ENCODE measurements at places on chromosomes 4 and X. TPM values are rescaled to one million over a fixed set of nuclear protein-coding genes. Genes with fewer than 3 reads are reported as not detected.

- no peaks in the 10 kb centered on the region for H3K36me3 ChIP-seq
- H3K27me3 ChIP-seq, result no peaks in the 10 kb centered on the region
- no peaks in the 10 kb centered on the region for H3K4me1 ChIP-seq
- H3K4me3 ChIP-seq, result no peak overlapping the region
- H3K27ac ChIP-seq, result no peak overlapping the region
Observed at GRCh38 chrX:21658746-21659145, 616 bp upstream of the KLHL34 start.

GRCh38 chr4:70687392-70687791, 940 bp upstream of the UTP3 start:
- DNase-seq, result no peak
- peak overlapping the region; percentile 86 for H3K27ac ChIP-seq
- peaks cover 8% of the 10 kb centered on the region for H3K4me1 ChIP-seq
- H3K4me3 ChIP-seq, result peak overlapping the region; percentile 89
- H3K36me3 ChIP-seq, result no peaks in the 10 kb centered on the region

GRCh38 chr4:47391256-47391655, 72.2 kb downstream of the COMMD8 start:
- no peaks in the 10 kb centered on the region for H3K36me3 ChIP-seq
- H3K27me3 ChIP-seq, result no peaks in the 10 kb centered on the region
- no peak overlapping the region for H3K27ac ChIP-seq
- no peaks in the 10 kb centered on the region for H3K4me1 ChIP-seq
- DNase-seq, result no peak
- no peak overlapping the region for H3K4me3 ChIP-seq

- no peak for DNase-seq
- peaks cover 10% of the 10 kb centered on the region for H3K27me3 ChIP-seq
- H3K36me3 ChIP-seq, result no peaks in the 10 kb centered on the region
- H3K4me1 ChIP-seq, result peaks cover 2% of the 10 kb centered on the region
- H3K27ac ChIP-seq, result no peak overlapping the region
Observed at GRCh38 chr4:786074-786741, 39.7 kb downstream of the CPLX1 start.

DNA sequence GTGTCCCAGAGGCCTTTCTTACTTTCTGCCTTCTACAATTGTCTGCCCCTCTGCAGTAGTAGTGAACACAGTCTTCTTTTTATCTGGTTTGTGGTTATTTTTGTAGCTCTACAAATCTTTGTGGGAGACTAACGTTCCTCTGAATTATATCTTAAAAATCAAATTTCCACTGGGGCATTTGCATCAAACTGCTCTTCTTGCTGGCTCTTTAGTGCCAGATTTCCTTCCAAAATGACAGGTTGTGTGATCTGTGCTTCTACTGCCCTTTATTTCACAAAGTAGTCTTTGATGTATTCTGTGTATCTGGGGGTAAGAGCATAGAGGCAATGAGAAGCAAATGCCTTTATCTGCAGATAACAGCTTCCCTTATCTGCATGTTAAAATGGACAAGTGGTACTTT, 34.5 kb downstream of the TSPAN7 start:
- H3K4me3 ChIP-seq, result no peak overlapping the region
- no peaks in the 10 kb centered on the region for H3K27me3 ChIP-seq
- no peaks in the 10 kb centered on the region for H3K36me3 ChIP-seq
- no peaks in the 10 kb centered on the region for H3K4me1 ChIP-seq
- no peak for DNase-seq

GRCh38 chr4:139734201-139734874, 68.7 kb downstream of the MGST2 start:
- no peaks in the 10 kb centered on the region for H3K36me3 ChIP-seq
- peak overlapping the region; percentile 56 for H3K4me3 ChIP-seq
- H3K27me3 ChIP-seq, result no peaks in the 10 kb centered on the region

The C4orf50 gene
- polyA plus RNA-seq, result not detected

The JCHAIN gene
- 9.3 TPM for polyA plus RNA-seq

- H3K4me3 ChIP-seq, result no peak overlapping the region
- no peak for DNase-seq
- H3K4me1 ChIP-seq, result no peaks in the 10 kb centered on the region
- H3K27me3 ChIP-seq, result peaks cover 1% of the 10 kb centered on the region
Observed at GRCh38 chrX:153406903-153407302, 4.4 kb upstream of the ZFP92 start.

DNA sequence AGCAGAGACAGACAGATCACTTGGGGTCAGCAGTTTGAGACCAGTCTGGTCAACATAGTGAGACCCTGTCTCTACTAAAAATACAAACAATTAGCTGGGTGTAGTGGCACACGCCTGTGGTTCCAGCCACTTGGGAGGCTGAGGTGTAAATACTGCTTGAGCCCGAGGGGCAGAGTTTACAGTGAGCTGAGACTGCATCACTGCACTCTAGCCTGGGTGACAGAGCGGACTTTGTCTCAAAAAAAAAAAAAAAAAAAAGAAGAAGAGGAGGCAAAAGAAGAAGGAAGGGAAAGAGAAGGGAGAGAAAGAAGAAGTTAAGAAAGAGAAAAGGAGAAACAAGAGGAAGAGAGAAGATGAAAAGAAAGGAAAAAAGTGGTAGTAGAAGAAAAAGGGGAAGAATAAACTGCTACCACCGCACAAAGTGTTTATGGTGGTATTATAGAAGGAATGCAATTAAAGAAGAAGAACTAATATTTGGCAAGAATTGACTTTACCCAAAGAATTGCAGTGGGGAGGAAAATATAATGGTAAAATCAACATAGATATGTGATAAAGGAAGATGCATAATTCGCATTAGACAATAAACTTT, 19.6 kb upstream of the NSUN7 start:
- no peaks in the 10 kb centered on the region for H3K4me1 ChIP-seq
- no peaks in the 10 kb centered on the region for H3K27me3 ChIP-seq
- no peaks in the 10 kb centered on the region for H3K36me3 ChIP-seq
- DNase-seq, result no peak
- H3K27ac ChIP-seq, result no peak overlapping the region

DNA sequence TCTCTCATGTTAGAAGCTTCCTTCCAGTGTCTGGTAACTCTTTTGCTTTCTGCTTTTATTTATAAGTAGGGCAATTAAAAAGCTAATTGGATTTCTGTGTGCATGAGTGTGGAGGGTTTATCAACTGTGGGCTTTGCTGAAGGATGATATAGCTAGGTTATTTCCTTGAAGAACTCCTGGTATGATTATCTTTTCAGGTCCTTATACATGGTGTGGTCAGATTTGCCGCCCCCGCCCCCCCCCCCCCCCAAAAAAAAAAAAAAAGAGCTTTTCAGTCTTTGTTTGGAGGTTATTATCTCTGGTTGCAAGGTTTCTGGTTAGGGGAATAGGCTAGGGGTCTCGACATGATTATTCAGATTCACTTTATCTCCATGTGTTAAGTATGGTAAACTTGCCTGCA, 35.9 kb downstream of the MOB1B start:
- no peak overlapping the region for H3K4me3 ChIP-seq
- DNase-seq, result no peak
- H3K36me3 ChIP-seq, result no peaks in the 10 kb centered on the region
- no peaks in the 10 kb centered on the region for H3K4me1 ChIP-seq
- no peaks in the 10 kb centered on the region for H3K27me3 ChIP-seq

The MAP3K15 gene
- 0.14 TPM for polyA plus RNA-seq

DNA sequence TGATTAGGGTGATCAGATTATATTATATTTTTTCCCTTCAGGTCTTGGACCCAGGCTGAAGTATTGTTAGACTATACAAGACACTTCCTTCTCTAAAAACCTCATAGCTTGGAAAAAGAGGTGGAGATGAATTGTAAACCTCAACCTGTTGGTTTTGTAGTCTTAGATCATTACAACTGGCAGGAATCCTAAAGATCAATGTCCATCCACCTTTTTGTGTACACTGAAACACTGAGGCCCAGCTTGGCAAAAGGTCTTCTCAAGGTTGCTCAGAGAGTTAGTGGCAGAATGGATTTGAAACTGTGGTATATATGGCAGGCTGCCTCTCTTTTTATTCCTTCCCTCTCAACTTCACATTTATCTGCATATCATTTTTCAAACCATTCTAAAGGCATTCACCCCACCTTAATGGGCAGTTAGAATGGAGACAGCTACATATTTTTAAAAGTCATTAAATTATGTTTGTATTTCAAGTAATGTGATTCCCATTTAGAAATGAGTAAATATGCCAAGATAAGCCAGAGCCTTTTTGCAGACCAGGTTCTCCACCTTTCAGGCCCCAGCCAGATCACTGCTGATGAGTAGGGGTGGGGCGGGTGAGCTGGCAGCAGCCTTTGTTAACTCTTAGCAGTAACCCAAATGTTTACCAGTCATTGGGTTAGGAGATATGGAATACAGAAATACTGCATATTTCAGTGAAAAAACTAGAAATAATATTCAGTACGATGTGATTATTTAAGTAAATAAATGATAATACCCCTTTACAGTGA, 243.2 kb upstream of the F9 start:
- no peak overlapping the region for H3K4me3 ChIP-seq
- no peaks in the 10 kb centered on the region for H3K27me3 ChIP-seq
- DNase-seq, result no peak
- H3K4me1 ChIP-seq, result no peaks in the 10 kb centered on the region
- H3K36me3 ChIP-seq, result no peaks in the 10 kb centered on the region

- DNase-seq, result no peak
- no peaks in the 10 kb centered on the region for H3K4me1 ChIP-seq
- H3K27me3 ChIP-seq, result no peaks in the 10 kb centered on the region
Observed at GRCh38 chrX:149516604-149517003, 11.5 kb upstream of the IDS start.

The SPANXN3 gene
- not detected for polyA plus RNA-seq

The CPE gene
- polyA plus RNA-seq, result 20.2 TPM

GRCh38 chrX:41512394-41512793, 65.3 kb downstream of the NYX start:
- no peak overlapping the region for H3K27ac ChIP-seq
- no peaks in the 10 kb centered on the region for H3K36me3 ChIP-seq
- H3K4me1 ChIP-seq, result no peaks in the 10 kb centered on the region
- no peak overlapping the region for H3K4me3 ChIP-seq
- DNase-seq, result no peak
- no peaks in the 10 kb centered on the region for H3K27me3 ChIP-seq

DNA sequence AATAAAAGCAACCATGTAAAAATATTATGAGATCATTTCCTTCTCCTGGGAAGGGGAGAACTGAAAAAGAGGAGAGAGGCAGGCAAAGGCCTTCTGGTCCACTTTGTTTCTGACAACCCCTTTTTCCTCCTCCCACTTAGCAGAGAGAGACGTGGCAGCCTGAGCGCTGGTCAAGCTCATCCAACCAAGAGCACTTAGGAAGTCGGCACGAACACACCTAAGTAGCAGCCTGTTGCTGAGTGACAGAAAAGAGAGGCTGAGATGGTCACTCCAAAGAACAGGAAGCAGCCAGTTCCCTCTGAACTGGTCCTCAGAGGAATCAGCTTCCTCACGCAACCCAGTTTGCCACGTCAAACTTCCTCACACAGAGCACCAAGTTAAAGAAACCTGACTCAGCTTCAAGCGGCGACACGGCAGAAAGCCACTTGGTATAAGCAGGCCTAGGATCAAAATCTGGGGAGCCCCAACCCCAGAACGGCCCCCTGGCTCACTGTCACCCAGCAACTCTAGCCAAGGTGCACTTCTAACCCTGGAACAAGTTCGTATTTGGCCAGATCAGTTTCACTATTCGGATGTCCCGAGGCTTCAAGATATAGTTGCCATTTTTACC, 861 bp downstream of the SEC24D start:
- peaks cover 9% of the 10 kb centered on the region for H3K4me1 ChIP-seq
- peak; percentile 82 for DNase-seq
- peak overlapping the region; percentile 57 for H3K4me3 ChIP-seq
- H3K36me3 ChIP-seq, result peaks cover 16% of the 10 kb centered on the region
- no peaks in the 10 kb centered on the region for H3K27me3 ChIP-seq
- peak overlapping the region; percentile 98 for H3K27ac ChIP-seq

DNA sequence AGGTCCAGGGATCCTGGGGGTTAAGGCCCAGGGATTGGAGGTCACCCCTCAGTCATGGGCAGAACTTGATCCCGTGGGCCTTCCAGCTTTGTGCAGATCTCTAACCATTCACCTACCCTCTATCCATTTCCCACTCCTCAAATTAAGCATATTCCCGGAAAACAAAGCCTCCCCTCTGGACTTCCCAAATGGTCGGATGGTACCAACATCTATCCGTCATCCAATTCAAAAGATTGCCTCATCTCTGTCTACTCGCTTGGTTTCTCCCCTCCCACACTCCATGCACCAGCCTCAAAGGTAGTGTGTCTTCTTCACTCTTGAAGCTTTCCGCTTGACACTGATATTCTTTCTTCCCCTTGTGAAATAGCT, 473 bp upstream of the BCLAF3 start:
- DNase-seq, result no peak
- no peaks in the 10 kb centered on the region for H3K36me3 ChIP-seq
- no peaks in the 10 kb centered on the region for H3K27me3 ChIP-seq
- H3K4me3 ChIP-seq, result no peak overlapping the region
- no peak overlapping the region for H3K27ac ChIP-seq
- H3K4me1 ChIP-seq, result no peaks in the 10 kb centered on the region

The MAGEA8 gene
- not detected for polyA plus RNA-seq

- DNase-seq, result no peak
- H3K27ac ChIP-seq, result no peak overlapping the region
Observed at GRCh38 chr4:181475359-181475758, 767.8 kb upstream of the TENM3 start.

The CLDN22 gene
- not detected for polyA plus RNA-seq

- no peak overlapping the region for H3K27ac ChIP-seq
- no peak overlapping the region for H3K4me3 ChIP-seq
- no peaks in the 10 kb centered on the region for H3K36me3 ChIP-seq
- no peaks in the 10 kb centered on the region for H3K27me3 ChIP-seq
Observed at GRCh38 chr4:71978210-71978835, 53.5 kb upstream of the NPFFR2 start.

The KLF8 gene
- polyA plus RNA-seq, result 3.4 TPM

The SPP1 gene
- 0.59 TPM for polyA plus RNA-seq

DNA sequence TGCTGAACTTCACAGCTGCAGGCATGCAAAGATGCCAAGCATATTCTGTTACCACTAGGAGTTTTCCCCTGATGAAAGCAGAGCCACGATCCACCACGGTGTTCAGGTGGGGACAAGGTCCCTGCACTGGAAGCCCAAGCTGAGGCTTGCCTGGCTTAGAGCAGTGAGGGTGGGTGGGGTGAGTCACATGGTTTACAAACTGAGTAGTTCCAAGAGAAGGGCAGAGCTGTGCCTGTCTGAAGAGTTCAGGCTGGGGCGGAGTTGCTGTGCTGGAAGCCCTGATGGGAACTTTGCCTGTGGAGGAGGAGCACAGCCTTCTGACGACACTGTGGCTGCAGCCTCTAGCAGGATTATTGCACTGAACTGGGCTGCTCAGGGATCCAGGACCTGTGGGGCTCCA, 45.5 kb downstream of the FAM9B start:
- H3K27me3 ChIP-seq, result no peaks in the 10 kb centered on the region
- H3K27ac ChIP-seq, result no peak overlapping the region
- no peaks in the 10 kb centered on the region for H3K4me1 ChIP-seq
- no peak overlapping the region for H3K4me3 ChIP-seq

DNA sequence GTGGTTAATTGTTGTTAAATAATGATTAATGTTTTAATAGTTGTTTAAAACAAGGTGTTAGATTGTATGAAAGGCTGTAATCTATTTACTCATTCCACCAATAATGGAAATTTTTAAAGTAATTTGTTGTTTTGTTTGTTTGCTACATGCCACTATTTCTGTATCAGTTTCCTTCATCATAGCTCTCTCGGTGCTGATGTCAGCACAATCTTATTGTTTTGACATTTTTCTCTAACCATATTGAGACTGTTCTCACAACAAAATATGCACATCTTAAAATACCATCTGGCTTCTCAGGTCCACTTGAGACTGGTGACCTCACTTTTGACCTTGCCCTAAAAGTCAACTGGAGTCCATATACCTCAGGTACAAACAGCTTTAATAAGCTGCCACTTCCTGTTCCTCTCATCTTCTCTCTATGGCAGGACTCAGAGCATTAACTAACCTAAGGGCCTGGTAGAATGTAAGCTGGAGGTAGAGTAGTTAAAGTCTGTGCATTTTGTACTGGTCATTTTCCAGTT, 1.0 kb upstream of the GUCY1B1 start:
- no peak overlapping the region for H3K27ac ChIP-seq
- H3K27me3 ChIP-seq, result no peaks in the 10 kb centered on the region
- H3K4me3 ChIP-seq, result no peak overlapping the region
- no peak for DNase-seq

The KLB gene
- polyA plus RNA-seq, result not detected

The C1QTNF7 gene
- 2.8 TPM for polyA plus RNA-seq
